ENCODE measurements at places on chromosomes 1 and 21.

GRCh38 chr21:34884346-34884929 is 164.7 kb downstream of the RUNX1 start:
- DNase-seq = no peak

DNA sequence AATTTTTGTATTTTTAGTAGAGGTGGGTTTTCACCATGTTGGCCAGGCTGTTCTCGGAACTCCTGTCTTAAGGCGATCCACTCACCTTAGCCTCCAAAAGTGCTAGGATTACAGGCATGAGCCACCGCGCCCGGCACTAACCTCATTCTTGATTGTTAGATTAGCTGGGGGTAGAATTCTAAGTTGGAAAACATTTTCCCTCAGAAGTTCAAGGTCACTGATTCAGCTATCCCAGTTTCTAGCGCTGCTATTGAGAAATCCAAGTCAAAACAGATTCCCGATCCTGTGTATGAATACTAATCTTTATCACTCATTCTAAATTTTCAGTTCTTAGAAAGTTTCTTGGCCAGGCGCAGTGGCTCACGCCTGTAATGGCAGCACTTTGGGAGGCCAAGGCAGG is 24.4 kb upstream of the EFNA1 start:
- no peak for DNase-seq

GRCh38 chr1:221812905-221813597 is 71.2 kb upstream of the DUSP10 start:
- DNase-seq = no peak

- DNase-seq = no peak
These were observed 26.5 kb downstream of the TSNAX start for GRCh38 chr1:231554969-231555368.
